ENCODE measurements at places on chromosomes 6 and 20. TPM values are rescaled to one million over a fixed set of nuclear protein-coding genes. Genes with fewer than 3 reads are reported as not detected.

DNA sequence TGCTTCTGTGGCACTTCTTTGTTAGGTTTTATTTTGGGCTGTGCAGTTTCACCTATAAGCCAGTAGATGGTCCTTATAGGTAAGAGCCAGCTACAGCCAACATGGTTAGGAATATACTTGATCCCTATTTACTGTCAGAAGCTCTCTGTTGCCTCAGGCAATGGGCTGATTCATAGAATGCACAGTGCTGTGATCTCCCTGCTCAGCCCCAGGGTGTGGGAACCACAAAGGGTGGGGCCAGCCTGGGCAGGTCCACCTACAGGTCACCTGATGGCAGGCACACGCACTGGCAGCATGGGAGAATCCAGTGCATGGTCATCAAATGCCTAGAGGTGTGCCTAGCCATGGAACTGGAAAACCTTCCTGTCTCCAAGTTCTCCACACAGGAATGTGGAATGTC lies 191.9 kb downstream of the MOXD1 start:
- DNase-seq, result no peak

- no peak for DNase-seq
Observed at GRCh38 chr6:80922916-80923455, 816.5 kb downstream of the BCKDHB start.

DNA sequence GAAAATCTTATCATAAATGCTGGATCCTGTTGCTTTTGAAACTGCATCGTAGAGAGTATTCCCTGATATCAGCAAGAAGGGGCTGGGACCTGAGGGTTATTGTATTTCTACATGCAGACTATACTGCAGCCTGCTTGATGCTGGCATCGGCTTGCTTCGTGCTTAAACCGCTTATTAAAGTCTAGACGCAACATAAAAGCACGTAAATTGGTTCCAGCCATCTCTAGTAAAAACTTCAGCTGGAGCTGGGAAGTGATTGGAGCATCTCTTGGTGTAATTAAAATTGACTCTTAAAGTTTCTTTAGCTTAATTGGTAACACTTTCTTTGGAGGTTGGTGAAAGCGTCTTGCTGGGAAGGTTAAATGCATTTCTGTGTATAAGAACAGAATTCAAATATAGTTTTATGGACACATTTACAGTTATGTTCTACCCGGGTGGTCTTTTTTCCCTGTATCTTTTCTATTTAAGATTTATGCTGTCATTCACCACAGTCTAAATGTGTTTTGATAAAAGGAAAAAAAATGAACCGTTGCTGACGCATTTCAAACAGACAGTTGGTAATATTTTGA lies 139.0 kb upstream of the JAG1 start:
- DNase-seq, result no peak

GRCh38 chr20:33531885-33532284 lies 42.0 kb downstream of the CBFA2T2 start:
- no peak for DNase-seq

GRCh38 chr6:112951829-112952228 lies 604.7 kb downstream of the RFPL4B start:
- no peak for DNase-seq

DNA sequence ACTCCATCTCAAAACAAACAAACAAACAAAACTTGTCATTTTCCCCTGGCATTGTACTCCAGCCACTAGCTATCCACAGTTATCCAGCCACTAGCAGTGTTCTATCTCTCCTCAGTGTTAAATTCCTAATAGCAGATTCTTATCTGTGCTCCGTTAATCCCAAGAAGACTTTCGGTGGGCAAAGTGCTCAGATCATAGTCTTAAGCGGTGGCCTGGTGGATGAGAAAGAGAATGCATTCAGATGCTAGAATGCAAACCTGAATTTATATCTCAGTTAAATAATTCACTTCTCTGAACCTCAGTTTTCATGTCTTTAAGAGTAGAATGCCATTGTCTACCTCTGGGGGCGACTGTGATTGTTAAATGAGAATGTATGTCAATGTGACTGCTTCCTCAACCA lies 47.7 kb upstream of the KCNG1 start:
- no peak for DNase-seq

GRCh38 chr6:22801831-22802230 lies 232.5 kb downstream of the HDGFL1 start:
- no peak for DNase-seq

GRCh38 chr20:10521068-10521831 lies 86.1 kb downstream of the SLX4IP start:
- DNase-seq, result no peak

FRK gene
- 24.6 TPM for total RNA-seq

SLC52A3 gene
- total RNA-seq, result 176 TPM

- no peak for DNase-seq
Observed at GRCh38 chr6:170205126-170205525, 85.8 kb downstream of the DLL1 start.

DNA sequence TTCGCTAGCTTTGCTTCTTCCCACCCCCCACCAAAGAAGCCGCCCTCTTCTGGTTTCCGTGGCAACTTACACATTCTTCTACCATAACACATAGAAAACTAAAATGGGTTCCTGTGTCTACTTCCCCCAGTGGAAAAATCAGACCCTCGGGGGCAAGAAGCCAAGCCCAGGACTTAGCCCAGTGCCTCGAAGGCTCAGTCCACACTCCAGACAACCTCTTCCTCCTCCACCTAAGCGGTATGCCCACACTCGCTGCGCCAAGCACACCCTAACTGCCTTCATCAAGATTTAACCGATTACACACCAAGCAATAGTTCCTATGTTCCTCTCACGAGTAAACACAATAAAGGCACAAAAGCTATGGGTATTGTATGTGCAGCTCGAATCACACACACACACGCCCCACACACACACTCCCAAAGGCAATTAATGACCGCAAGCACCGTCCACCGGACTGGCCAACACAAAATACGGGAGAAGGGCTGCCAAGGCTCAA lies 537 bp downstream of the PPIL4 start:
- peak; percentile 47 for DNase-seq

DNA sequence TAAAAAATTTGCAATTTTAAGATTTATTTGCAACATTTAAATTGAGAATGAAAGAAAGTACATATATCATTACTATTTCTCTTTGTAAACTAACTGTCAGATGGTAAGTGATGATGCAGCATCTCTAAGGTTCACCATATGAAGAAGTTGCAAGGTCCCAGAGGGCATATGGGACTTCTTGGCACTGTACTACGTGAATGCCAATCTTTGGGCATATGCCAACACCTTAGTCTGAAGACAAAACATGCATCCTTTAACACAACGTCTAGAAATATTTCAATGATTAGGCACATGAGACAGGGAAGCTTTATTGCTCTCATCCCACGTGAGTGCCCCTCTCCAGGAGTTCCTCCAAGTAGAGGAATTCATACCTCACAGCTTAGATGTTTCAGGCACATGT lies 66.8 kb downstream of the CDK19 start:
- no peak for DNase-seq

HCK gene
- 10.2 TPM for total RNA-seq

- DNase-seq, result no peak
Observed at GRCh38 chr20:34023937-34024722, 30.4 kb downstream of the RALY start.

- DNase-seq, result no peak
Observed at GRCh38 chr6:124339610-124340334, 536.1 kb downstream of the NKAIN2 start.

DNA sequence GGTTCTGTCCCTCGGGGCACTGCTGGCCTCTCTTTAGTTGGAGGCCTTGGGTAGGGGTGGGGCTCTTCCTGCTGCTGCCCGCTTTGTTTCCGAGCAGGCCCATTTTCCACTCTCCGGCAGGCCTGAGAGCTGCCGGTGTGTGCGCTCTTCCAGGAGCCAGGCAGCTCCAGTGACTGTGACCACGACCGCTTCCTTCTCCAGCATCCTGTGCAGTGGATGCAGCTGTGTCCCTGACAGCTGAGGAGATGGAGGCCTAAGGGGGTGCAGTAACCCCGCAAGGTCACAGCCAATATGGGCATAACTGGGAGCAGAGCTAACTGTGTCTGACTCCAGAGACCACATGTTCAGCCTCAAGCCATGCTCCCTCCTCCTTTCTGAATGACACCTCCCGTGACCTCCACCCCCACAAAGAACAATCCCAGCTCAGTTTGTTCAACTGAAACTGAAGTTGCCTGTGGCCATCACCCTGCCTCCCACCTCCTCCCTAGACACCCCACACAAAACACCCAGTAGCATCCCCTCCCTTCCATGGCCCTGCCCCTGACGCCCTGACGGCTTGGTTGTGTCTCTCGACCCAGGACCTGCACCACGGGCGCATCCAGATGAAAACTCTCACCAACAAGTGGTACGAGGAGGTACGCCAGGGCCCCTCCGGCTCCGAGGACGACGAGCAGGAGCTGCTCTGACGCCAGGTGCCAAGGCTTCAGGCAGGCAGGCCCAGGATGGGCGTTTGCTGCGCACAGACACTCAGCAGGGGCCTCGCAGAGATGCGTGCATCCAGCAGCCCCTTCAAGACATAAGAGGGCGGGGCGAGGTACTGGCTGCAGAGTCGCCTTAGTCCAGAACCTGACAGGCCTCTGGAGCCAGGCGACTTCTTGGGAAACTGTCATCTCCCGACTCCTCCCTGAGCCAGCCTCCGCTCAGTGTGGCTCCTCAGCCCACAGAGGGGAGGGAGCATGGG lies 27.8 kb downstream of the SPATA2 start:
- no peak for DNase-seq

DNA sequence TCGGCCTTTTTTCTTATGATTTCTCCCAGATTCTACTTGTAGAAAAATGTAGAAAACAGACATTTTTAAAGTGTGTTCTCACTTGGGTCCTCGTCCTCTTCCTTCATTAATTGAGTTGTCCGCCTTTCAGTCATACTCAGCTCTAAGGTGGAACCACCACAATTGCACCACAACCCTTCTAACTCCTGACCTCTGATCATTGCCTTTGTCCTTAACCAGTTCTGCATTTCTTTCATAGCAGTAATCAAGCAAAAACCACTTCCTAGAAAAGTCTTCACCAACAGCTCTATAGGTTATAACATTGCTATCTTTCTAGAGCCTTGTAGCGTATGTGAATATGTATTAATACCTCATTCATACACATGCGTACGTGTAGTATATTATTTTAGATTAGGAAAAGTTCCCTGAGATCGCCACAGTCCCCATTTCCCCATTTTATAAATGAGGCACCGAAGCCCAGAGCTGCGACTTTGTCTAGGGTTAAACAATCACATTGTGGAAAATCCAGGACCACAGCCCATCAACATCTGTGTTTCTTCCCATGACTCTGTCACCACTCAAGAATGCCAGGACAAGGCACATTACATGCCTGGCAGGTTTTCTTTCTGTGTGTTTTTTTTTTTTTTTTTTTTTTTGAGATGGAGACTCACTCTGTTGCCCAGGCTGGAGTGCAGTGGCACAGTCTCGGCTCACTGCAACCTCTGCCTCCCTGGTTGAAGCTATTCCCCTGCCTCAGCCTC lies 175.5 kb downstream of the BTBD3 start:
- no peak for DNase-seq

BHLHE23 gene
- total RNA-seq, result not detected

DNA sequence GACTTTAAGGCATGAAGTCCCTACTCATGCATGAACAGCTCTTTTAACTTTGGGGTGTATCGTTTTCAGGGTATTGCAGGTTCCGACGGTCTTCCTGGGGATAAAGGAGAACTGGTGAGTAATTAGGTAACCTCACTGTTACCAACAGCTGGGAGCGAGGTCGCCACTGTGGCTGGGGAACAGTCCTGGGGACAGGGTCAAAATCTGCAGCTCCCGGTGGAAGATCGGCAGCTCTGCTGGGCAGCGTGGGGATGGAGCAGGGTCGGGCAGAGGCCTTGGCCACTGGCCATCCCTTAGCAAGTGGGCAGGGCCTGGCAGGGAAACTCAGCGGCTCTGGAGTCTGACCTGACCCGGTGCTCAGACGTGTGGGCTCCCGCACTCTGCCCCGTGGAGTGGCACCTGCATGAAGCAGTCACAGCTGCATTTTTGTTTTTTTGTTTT lies 16.1 kb downstream of the COL9A3 start:
- peak; percentile 72 for DNase-seq

DNA sequence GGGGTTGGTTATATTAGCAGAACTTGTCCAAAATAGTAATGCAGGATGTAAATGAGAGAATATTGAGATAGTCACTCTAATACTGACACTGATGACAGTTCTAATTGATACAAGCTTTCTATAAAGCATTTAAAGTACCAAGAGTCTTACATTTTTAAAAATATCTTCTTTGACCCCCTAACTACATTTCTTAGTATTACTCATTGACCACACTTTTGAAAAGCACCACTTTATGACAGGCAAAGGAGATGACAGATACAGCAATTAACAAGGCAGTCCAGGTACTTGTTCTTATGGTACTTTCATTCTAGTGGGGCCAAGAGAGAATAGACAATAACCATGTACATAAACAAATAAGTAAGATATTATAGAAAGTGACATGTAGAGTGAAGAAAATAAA lies 139.4 kb upstream of the EYA4 start:
- DNase-seq, result no peak

- no peak for DNase-seq
Observed at GRCh38 chr20:34179637-34180360, 61.4 kb upstream of the ASIP start.

DNA sequence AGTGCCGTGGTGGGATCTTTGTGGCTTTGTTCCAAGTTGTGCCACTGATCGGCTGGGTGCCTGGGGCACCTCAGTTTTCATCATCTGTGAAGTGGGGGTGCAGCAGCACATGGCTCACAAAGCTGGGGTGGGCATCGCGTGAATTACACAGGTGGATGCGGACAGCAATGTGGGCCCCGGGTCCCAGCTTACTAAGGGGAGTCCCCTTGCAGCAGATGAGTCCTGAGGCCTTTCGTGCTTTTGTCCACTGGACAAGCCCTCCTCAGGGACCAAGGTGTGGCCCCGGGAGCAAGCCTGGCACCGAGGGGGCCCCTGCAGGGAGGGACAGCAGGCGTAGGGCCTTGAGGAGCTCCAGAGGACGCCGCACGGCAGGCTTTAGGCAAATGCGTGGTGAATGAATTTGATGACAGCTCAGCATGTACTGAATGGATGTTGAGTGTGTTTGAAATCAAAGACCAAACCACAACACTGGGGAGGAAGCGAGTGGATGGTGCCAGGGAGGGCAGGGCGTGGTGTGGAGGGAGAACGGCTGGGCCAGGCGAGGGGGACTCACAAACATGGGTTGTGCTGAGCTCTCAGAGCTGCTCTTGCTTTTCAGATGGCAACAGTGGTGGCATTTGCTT lies 53.2 kb downstream of the IRF4 start:
- DNase-seq, result no peak

DNA sequence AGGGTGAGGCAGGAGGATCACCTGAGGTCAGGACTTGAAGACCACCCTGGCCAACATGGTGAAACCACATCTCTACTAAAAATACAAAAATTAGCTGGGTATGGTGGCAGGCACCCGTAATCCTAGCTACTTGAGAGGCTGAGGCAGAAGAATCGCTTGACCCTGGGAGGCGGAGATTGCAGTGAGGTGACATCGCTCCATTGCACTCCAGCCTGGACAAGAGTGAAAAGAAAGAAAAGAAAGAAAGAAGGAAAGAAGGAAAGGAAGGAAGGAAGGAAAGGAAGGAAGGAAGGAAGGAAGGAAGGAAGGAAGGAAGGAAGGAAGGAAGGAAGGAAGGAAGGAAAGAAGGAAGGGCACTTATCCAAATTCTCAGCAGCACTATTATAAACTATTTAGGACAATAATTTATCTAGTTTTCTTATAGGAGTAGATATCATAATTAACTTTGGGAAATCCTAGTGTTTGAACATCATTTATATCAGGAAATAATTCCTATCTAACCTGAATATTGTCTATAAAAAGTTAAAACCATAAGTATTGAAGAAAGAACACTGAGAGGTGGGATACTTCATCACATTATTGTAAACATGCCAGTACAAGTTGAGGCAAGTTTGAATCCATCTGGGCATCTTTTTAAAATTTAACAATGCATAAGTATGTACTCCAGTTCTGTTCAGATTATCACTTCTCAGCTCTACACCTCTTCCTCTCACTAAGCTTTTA lies 305.5 kb downstream of the SLC35F1 start:
- no peak for DNase-seq

GRCh38 chr6:108497883-108498282 lies 62.8 kb upstream of the FOXO3 start:
- DNase-seq, result peak; percentile 48
